ENCODE measurements at places on chromosomes 3 and 15.

- DNase-seq = no peak
These were observed 4.3 kb downstream of the CD276 start for GRCh38 chr15:73688455-73688854.

- no peak for DNase-seq
These were observed 10.8 kb downstream of the MINAR1 start for GRCh38 chr15:79442911-79443310.

GRCh38 chr15:56042498-56042897, 49.1 kb upstream of the NEDD4 start:
- no peak for DNase-seq

DNA sequence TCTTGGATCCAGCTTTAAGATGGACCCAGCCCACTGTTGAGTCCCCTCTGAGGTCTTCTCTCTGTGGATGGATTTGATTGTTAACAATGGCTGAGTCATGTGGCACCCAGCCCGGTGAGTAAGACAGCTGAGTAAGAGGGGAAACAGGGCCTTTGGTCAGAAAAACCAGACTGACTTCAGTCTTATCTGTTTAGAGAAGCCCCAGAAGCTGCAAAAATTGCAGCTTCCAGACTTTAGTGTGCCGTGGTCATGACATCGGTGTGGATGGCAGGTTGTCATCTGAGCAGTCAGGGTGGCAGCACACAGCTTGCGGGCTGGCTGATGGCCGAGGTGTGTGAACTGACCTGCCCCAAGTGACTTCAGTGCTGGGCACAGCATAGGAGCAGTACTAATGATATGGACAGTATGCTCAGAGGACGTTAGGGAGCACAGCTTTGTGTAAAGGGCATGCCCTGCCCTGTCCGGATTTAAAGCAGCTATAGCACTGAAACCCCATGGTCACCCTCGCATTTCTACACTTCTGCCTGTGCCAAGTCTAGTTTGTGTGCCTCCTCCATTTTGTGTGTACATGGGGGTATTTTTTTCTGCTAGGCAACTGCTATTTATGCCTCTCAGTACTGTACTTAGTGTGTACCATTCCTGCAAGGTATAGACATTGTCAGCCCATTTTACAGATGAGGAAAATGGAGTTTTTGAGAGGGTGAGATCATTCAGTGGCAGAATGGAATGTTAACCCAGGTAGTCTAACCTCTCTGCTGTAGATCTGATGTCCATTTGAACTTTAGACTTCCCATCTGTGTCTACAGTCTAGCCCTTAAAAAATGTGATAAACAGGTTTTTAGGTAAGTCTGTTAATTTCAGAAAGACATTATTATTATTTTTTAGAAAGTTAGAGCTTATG, 44.4 kb downstream of the FLNB start:
- DNase-seq = peak; percentile 86

DNA sequence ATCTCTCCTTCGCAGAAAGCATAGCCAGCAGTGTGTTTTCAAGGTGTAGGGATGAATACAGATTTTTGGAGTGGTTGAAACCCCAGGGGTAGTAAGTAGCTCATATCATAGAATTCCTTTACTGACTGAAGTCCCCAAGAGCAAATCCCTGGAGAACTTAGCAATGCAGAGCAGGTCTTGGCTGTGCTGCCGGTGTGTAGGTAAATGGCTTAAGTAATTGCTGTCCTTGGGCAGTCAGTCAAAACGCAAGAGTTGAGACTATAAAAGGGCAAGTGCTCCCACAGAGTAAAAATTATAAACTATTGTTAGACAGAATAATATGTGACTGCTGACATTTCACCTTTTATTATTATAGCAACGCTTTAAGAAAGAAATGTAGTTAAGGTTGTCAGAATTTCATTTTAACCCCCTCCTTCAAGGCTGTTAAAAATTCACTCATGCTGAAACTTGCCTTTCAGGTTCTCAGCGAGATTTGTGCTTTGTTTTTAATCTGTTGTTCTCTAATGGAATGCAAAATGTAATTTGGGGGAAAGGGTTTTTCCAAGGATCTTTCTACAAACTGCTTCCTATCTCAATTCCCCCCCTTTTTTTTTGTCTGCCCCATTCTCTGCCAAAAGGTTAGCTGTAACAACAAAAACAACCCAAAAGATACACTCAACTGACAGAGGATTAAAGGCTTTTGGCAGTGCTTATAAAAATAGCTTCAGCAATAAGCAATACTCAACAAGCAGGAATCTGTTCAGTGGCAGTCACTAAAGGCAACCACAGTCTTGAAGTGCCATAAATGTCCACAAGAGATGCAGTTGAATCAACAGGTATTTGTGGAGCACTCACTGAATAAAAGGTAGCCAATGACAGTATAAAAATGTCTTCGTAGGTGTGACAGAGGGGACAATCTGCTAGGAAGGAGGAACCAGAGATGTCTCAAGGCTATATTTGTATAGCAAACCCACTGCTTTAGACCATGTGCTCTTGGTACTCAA, 105.3 kb downstream of the THRB start:
- no peak for DNase-seq

- no peak for DNase-seq
These were observed 109.8 kb upstream of the SLC6A11 start for GRCh38 chr3:10706156-10706739.

GRCh38 chr3:152834776-152835600, at the start of gene P2RY1:
Gene P2RY1, plus strand, starts transcription at chr3:152835131. Its CDS starts 652 bp downstream, at chr3:152835783.
- DNase-seq = peak; percentile 12

GRCh38 chr3:114179575-114179974, 723 bp upstream of the DRD3 start:
- DNase-seq = peak; percentile 28

DNA sequence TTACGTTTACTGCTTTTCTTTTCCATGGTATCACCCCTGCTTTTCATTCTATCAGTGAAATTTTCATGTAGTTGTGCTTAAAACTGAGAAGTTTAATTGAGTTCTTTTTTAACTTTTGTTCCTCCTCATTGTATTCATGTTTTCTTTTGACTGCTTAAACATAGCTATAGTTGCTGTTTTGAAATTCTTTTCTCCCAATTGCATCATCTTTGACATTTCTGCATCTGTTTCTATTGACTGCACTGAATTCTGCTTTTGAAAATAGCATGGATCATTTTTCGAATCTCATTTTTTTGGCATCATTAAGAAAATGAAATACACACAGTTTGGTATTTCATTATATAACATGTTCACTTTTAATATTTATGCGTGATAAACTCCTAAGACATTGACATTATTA, 694.9 kb downstream of the MECOM start:
- no peak for DNase-seq

- no peak for DNase-seq
These were observed 24.1 kb downstream of the DUOX2 start for GRCh38 chr15:45089712-45090373.

GRCh38 chr15:64698823-64699222, 76.6 kb downstream of the RBPMS2 start:
- no peak for DNase-seq

- DNase-seq = no peak
These were observed 119.9 kb upstream of the TJP1 start for GRCh38 chr15:29942143-29942542.

DNA sequence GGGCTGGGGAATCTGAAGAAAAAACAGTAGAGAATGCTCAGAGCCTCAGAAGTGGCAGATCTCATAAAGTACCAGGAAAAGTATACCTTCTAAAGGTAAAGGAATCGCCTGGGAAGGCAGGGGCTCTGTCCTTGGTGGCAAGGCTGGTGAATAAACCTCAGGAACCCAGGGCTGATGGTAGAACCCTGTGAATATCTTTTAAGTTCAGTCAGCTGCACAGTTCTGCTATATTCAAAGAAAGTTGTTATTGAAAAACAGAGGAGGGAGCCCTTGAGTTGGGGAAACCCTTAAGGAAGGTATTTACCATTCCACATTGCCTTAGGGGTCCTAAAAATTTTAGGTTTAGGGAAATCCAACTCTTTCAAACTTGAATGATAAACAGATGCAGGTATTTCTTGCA, 31.2 kb downstream of the ZPLD1 start:
- DNase-seq = no peak

DNA sequence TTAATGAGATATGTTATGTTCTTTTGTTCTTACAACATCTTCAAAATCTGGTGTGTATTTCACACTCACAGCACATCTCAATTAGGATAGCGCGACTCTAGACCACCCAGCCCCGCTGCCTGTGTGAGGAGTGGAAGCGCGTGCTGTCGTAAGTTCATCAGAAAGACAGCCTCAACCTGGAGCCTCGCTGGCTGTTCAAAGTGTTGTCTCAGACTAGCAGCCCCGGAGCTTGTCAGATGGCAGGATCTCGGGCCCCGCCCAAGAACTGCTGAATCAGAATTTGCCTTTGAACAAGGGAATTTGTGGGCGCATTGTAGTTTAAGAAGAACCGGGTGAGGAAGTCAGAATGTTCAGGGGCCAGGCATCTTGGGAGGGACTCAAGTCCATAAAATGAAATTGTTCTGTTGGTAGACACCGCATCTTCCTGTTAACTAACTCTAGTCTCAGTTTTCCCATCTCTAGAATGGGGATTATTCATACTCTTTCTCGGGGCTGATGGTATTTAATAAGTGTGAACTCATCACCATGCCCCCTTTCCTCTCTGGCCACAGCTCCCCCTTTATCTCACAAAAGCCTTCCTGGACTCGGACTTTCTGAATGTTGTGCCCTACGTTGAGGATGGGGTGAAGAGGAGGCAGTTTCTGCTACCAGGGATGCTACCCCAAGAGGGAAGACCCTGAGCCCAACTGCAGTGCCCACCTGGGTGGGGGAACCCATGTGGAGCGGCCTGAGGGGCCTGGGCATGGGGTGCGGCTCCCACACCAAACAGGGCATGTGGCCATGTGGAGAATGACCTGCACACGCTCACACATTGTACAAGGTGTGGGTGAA, 40.4 kb downstream of the BHLHE40 start:
- DNase-seq = no peak

- DNase-seq = no peak
These were observed 157.6 kb downstream of the UACA start for GRCh38 chr15:70605606-70606410.

DNA sequence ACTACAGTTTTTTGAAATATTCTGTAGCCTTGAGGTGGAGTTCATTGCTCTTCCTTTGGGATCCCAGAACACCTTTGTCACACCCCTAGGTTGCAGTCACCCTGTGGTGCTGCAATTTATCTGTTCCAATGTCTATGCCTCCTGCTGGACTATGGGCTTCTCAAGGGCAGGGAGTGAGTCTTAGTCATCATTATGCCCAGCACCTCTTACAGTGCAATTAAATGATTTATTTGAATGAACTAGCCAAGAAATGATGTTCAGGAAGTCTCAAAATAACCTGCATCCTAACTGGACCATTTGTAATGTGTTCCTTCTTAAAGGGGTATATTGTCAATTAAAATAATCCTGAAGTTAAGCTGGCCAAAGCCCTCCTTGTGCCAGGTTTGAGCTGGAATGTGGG, 28.5 kb downstream of the SHC4 start:
- no peak for DNase-seq

GRCh38 chr15:59245559-59245958, 38.9 kb downstream of the LDHAL6B start:
- no peak for DNase-seq

DNA sequence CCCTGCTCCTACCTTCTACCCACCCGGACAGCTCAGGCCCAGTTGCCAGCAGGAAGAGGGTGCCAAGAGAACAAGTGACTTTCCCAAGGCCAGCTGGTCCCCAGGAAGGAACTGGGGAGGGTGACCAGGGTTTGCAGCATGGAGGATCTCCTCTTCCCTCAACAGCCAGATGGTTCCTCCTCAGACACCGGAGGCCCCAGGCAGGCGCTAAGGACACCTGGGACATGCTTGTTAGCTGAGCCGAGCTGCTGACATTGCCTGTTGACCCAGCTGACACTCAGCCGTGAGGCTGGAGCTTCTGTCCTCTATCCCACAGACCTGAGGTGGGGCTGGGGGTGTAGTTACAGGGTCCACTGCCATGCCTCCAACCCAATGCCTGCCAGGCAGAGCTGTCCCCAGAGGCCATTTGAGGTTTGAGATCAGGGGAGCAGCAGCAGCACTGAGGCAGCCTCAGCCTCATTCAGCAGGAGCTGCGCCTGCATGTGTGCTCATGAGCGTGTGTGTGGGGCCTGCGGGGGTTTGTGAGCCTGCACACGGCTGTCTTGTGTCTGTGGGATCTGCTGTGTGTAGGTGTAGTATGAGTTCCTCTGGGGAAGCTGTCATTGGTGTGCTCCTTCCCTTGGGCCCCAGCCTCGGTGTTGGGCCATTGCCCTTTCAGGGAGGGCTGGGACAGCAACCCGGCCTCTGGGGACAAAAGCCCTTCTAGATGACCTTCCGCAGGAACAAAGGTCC, 7.1 kb downstream of the CPLX3 start:
- DNase-seq = no peak

GRCh38 chr15:70095408-70096214, 2.1 kb downstream of the TLE3 start:
- DNase-seq = no peak

GRCh38 chr15:68830141-68830785, 9.6 kb upstream of the ANP32A start:
- no peak for DNase-seq

GRCh38 chr15:58842713-58843396, 71.8 kb downstream of the MINDY2 start:
- no peak for DNase-seq

DNA sequence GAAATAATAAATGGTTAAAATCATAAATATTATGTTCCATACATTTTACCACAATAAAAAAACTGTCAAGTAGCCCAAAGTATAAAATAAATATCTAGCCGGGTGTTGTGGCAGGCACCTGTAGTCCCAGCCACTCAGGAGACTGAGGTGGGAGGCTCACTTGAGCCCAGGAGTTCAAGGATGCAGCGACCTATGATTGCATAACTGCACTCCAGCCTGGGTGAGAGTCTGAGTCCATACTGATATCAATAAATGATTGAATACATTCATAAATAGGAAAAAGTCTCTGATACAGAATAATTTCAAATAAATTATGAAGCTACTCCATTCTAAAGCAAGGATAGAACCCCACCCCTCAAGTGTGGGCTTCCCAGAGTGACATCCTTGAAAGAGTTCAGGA, 68.5 kb upstream of the GATA2 start:
- no peak for DNase-seq

DNA sequence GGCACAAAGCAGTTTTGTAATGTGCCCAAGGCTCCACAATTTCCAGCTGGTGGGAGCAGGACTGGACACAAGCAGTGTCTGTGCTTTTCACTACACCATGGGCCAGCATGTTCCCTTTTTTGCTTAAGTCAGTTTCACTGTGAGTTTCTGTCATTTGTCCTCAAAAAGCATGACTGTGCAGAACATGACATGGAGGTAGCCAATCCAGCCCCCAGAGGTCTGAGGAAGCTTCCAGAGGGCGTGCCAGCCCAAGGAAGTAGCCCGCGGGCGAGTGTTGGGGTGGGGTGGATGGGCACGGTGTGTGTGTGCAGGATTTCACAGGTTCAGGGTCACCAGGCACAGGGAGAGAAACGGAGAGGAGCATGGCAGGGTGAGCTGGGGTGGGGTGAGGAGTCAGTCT, 8.0 kb upstream of the EEFSEC start:
- no peak for DNase-seq

GRCh38 chr15:82602195-82602594, 45.0 kb downstream of the CPEB1 start:
- no peak for DNase-seq

GRCh38 chr15:85756411-85757072, 38.2 kb downstream of the KLHL25 start:
- DNase-seq = no peak
